Thyroid gland (tissue), 4 donors: ENCODE measurements at places on chromosomes 5 and 9. TPM values are rescaled to one million over a fixed set of nuclear protein-coding genes. Genes with fewer than 3 reads are reported as not detected.

Gene TICAM2
- 1.4 TPM for total RNA-seq

Gene SERINC5
- total RNA-seq, result 25.8 TPM

Gene ELOVL7
- 15.2 TPM for total RNA-seq

Gene UBE2B
- 83.2 TPM for total RNA-seq

Gene TAF11L8
- total RNA-seq, result not detected

Gene KIAA1191
- total RNA-seq, result 109 TPM

Gene PRUNE2
- total RNA-seq, result 3.7 TPM

Gene PSD2
- 0.67 TPM for total RNA-seq

Gene PCDHB11
- 3.4 TPM for total RNA-seq

Gene ZNF366
- total RNA-seq, result 3.4 TPM

Gene ANKRD18A
- total RNA-seq, result 16.3 TPM

GRCh38 chr5:135705141-135705631 lies 126.4 kb upstream of the CXCL14 start:
- no peak for DNase-seq

DNA sequence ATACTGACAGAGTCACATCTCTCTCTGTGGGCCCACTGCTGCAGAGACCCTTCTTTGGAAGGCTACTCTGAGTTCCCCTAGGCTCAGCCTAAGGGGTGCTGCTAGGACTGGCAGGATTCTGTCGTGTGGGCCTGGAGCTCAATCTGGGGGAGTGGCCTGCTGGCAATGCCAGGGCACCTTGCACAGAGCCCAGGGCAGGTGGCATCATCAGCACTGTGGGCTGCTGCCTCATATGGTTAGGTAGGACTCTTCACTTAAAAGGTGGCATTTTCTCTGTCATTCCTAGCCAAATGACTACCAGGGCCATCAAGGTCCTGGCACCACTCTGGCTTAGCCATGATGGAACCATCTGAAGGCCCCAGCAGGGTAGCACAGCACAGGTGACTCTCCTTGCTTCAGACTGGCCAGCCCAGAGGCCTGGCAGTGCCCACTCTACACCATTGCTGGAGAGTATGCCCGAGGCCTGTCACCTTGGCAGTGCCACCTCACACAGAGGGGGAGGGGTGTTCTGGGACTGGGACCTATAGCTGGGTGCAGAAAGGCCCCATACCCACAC lies 21.9 kb downstream of the PITX1 start:
- no peak for DNase-seq

DNA sequence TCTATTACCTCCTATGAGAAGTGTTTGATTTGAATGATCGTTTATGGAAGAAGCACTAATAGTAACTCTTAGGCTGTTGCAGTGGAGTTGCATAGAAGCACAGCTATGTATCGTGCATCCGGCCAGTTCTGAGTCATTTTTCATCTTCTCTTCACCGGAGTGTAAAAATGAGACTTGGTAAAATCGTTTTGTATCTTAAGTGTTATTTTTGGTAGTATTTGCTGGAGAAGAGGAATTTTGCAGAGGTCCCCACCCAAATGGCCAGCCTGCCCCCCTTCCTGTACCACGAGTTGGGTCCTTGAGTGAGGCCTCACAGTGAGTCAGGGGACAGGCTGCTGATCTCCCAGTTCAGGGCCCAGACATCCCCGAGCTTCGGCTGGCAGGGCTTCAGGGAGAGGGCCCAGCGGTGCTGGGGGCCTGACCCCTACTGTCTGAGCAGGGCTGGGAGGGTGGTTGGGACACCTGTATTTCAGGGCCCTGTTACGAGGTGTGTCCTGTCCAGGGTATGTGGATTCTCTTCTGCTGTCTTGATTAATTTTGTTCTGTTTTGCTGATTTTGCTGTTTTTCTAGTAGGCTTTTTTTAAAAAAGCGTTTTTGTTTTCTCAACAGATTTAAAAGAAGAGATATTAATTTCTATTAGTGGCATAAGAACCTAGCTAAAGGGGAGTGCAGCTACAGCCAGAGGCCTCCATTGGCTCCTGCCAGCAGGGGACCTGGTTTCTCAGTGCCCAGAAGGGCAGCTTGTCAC lies 210.8 kb downstream of the TRIO start:
- DNase-seq, result no peak

DNA sequence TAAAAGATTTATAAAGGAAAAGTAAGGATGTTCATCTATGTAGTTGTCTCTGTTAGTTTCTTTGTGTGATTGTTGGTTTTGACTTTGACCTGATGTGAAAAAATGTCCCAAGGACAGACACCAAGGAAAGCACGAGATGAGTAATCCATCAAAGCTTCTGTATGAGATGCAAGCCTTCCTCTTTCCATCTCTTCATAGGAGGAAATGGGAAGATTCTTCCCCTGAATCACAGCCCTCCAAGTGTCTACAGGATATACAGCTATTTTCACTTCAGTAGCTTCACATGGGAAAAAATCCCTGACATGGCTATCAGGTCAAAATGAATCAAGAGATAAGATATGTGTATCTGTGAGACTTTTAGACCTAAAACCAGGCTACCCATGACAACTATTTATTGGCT lies 29.0 kb upstream of the CEMIP2 start:
- no peak for DNase-seq

- no peak for DNase-seq
Measured at GRCh38 chr5:78467752-78468357, 107.4 kb downstream of the SCAMP1 start.

DNA sequence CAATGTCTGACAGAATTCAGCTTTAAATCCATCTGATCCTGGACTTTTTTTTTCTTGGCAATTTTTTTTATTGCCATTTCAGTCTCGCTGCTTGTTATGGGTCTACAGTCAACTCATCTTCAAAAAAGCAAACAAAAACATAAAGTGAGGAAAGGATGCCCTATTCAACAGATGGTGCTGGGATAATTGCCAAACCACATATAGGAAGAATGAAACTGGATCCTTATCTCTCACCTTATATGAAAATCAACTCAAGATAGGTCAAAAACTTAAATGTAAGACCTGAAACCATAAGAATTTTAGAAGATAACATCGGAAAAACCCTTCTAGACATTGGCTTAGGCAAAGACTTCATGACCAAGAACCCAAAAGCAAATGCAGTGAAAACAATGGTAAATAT lies 389.1 kb upstream of the ST8SIA4 start:
- DNase-seq, result no peak

DNA sequence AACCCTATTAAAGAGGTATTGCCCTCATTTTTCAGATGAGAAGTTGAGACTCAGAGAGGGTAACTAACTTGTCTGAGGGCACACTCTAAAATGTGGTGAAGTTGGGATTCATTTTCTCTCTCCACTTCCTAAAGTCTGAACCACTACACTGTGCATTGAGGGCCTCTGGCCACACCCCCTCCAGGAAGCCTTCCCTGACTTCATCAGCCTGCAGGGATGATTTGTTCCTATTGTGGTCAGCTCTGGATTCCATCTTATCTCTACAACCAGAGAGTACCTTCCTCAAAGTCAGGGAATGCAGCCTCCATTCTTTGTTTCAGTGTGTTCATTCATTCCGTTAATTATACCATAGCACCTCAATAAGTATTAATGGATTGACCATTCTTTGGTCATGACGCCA lies 356.0 kb upstream of the PANK3 start:
- no peak for DNase-seq

DNA sequence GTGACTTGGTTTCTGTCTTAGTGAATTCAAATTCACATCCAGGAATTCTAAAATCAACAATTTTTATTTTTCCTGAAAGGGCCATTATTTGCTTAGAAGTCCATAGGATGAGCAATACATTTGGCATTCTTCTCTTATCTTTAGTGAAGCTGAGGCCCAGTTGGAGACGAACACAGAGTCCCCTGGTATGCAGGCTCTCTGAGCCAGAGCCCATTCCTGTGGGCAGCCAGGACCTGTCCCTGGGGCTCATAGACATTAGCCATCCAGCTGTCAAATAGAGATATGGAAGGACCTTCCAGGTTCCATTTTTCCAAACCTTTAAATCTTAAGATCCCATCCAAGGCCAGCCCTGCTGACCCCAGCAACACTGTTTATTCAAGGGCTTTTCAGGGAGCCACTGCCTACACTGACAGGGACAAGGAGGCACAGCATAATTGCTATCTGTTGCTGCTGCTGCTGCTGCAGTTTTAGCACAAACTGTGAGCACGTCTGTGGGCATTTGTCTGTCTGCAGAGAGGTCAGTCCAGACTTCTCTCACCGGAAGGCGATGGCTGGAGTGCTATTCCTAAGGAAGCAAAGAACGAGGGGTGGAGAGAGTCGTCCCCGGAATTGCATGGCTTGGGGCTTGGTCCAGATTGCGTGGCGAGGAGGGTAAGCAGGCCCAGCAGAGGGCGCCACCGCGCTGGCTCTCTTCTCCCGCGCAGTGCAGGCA lies 639.0 kb downstream of the CCDC171 start:
- peak; percentile 79 for DNase-seq

DNA sequence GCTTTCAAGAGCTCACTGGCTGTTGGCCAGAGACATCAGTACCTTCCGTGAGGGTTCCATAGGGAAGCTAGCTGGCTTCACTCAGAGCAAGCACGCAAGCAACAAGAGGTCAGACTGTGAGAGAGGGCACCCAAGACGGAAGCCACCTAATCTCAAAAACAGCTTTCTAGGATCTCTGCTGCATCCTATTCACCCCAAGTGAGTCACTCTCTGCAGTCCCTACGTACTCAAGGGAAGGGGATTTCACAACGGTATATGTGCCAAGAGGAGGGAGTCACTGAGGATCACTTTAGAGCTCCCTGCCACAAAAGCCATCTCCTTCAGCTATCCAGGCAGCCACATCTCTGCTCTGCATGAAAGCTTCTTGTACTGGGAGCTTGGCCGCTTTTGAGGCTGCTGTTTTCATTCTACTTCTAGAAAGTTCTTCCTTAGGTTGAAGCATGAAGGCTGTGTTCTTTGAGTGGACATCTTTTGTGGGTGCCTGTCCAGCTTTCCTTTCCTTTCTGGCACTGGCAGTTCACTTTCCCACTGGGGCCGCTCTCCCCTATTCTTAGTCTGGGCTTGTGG lies 249.5 kb downstream of the MAN2A1 start:
- DNase-seq, result no peak

GRCh38 chr9:214648-215493 lies at the start of gene DOCK8:
TSS of gene DOCK8 (plus strand) at chr9:214865. CDS start at chr9:214977, 112 bp downstream.
- peak; percentile 77 for DNase-seq

DNA sequence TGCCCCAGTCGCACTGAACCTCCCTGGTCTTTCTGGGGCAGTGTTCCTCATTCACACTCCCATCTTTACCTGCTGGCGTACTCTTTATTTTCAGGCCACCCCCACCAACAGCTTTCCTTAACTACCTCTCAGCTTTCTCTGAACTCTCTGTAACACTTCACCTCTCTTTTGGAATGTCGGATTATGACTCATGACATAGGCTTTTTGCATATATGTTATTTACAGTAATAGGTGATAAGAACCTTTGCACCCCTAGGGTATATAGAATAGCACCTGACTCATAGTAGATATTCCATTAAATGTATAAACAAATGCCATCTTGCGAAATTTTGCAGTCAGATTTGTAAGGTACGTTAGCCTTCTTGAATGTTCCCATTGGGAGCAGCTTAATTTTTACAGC lies 52.9 kb upstream of the MIER3 start:
- no peak for DNase-seq

- DNase-seq, result no peak
Measured at GRCh38 chr5:40914835-40915234, 5.5 kb downstream of the C7 start.

DNA sequence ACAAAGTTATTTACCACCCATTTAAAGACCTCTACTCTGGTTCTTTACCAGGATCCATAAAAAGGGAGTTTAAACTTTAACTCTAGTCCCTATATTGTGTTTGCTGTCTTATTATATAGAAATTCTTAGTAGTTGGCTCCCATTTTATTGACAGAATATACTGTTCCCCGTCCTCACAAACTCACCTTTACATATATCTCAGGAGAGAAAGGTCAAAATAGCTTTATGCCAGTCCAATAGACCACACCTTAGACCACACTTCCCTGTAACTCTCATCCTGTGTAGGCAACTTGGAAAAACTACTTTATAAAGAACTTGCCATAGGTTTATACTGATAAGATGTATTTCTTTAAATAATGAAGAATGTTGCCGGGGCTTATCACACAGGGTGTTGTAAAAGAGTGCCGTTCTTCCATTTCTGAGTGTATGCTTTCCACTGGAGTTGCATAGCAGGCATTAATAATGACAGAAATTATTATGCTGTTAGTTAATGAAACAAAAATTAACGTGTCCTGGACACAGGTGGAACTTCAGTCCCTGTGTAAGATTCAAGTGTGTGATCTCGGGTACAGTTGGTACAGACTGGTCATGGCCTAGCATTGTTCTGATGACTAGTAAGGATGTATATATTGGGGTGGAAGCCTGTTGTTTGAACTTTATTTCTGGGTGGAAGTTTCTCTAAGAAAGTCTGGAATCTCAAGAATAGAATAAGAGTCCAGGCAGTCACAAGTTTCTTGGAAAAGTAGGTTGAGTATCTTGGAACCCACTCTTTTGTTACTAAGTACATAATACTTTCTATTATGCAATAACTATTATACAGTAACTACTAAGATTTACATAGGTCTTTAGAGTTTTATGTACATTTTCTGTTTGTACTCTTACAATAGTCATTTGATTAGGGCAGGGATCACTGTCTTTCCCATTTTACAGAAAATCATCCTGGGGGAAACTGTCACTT lies 33.0 kb upstream of the SPINK14 start:
- DNase-seq, result no peak

- no peak for DNase-seq
Measured at GRCh38 chr9:16970321-16970720, 99.9 kb upstream of the BNC2 start.

DNA sequence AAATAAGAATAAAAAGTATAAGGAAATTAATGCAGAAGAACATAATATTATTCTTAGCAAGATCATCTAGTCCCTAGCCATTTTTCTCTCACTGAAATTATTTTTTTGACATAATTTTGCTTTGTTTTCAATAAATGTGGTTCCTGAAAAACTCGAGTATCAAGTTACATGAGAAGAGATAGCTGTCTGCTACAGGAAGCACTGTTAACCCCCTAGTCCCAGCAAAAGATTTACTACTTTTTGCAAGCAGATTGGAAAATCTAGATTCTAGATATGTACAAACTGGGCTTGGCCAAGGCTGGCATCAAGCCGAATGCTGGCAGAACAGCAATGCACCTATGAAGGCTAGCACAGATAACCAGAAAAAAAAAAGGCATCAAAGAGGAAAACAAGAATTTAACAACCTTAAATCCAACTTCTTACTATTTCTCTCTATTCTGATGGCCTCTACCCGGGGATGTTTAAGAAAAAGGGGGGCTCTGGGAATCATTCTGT lies 21.9 kb upstream of the ISCA1 start:
- no peak for DNase-seq

DNA sequence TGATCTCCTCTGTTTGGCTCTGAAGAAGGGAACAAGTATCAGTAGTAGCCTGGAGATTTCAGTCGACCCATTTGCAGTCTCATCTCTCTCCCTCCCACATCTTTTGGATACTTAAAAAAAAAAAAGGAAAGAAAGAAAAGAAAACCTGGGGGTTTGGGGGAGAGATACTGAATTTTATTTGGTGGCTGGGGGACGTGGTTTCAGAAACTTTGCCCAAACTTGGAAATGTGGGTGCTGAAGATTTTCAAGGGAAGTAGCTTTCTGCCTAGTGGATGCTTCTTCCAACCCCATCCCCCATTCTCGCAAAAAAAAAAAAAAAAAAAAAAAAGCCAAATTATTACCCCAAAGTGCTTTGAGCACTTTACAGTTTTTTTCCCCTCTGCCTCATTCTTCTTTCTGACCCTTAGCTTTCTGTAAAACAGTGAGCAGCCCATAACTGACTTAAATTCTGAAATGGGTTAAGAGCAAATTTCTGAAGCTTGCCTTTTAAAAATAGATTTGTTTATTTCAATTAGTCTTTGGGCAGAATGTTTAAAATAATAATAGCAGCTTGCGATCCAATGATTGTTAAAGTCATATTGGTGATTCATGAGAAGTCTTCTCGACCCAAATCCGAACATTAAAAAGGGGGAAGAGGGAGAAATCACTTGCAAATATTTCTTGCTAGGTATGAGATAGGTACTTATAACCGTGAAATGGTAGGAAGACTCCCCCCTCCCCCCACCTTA lies 894 bp downstream of the FST start:
- DNase-seq, result no peak
